ENCODE measurements at places on chromosomes 4 and X. TPM values are rescaled to one million over a fixed set of nuclear protein-coding genes. Genes with fewer than 3 reads are reported as not detected.

- DNase-seq, result peak; percentile 72
Observed at GRCh38 chr4:80138551-80139538, 58.5 kb upstream of the PRDM8 start.

GRCh38 chr4:38860788-38861424, 4.3 kb upstream of the TLR6 start:
- peak; percentile 34 for DNase-seq

- no peak for DNase-seq
Observed at GRCh38 chrX:19687395-19687794, 172.1 kb upstream of the MAP3K15 start.

The SLITRK4 gene
- not detected for polyA plus RNA-seq

The HNRNPD gene
- polyA plus RNA-seq, result 271 TPM

The GLOD5 gene
- polyA plus RNA-seq, result not detected

Measured in CD8-positive, alpha-beta memory T cell (primary cell).